ENCODE measurements at places on chromosomes 6 and 20.
A peak's percentile ranks its signal among the peaks of the same experiment; 100 is the strongest.

- peak; percentile 22 for DNase-seq
Measured at GRCh38 chr6:152575621-152576150, 61.5 kb downstream of the SYNE1 start.

DNA sequence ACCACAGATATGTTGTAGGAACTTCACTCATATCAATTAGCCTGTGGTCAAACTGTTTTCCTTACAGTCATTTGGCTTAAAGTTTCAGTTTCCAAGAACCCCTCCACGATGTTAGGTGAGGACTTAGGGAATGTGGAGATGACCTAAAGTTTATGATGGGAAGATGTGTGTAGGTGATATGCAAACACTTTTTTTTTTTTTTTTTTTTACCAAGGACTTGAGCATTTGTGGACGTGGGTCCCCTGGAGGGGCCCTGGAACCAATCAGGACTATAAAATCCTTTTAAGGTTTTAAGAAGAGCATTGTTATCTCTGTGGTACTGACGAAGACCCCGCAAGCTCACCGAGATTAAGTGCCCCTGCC is 478 bp upstream of the MTHFD1L start:
- DNase-seq: no peak

GRCh38 chr20:34743039-34743438 is 38.9 kb downstream of the TP53INP2 start:
- no peak for DNase-seq

DNA sequence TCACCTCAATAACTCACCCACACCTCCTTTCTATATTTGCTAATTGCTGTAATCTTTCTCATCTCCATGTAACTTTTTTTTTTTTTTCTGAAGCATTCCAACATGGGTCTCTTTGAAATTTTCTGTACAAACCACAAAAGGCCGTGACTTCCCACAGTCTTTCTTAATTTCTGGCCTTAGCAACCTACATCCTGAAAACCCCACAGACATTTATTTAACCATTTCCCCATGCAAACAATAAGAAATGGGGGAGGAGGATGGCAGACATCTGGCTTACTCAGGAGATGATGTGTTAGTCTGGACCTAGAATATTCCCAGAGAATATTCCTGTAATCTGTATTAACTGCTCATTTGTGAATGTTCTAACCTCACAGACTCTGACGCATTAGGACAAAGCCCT is 57.6 kb downstream of the MEP1A start:
- no peak for DNase-seq

DNA sequence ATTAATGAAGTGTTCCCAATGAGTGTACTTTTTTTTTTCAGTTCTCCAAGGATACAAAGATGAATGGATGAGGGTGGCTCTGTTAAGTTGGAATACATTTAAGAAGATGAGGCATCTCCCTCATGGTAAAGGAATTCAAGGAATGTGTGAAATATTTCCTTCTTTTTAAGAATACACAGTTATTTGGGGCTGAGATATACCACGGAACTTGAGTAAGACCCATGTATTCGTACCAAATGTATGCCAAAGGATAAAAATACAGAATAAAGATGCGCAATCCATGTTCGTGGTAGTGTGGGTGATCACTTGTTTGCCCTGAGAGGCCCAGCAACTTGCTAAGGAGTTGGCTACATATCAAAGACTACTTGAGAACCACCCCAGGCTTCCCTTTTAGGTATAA is 164.2 kb upstream of the TCF21 start:
- no peak for DNase-seq

DNA sequence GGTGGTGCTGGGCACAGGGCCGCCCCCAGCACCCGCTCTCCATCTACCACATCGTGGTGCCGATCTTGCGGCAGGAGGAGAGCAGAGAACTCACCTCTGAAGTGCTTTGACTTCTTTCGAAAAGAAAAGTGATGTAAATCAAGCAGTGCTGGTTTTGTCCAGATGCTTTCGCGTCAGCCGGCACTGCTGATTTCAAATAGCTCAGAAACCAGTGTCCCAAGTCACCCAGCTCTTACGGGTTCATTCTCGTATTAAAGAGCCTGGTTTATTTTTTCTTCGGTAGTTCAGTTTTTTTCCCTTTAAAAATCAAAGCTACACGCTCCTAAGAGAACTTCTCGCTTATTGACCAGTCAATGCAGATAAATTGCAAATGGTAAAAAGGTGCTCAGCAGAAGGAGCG is 32.1 kb downstream of the MYT1 start:
- no peak for DNase-seq

GRCh38 chr6:105424175-105424783 is 21.4 kb upstream of the PREP start:
- DNase-seq: peak; percentile 40

DNA sequence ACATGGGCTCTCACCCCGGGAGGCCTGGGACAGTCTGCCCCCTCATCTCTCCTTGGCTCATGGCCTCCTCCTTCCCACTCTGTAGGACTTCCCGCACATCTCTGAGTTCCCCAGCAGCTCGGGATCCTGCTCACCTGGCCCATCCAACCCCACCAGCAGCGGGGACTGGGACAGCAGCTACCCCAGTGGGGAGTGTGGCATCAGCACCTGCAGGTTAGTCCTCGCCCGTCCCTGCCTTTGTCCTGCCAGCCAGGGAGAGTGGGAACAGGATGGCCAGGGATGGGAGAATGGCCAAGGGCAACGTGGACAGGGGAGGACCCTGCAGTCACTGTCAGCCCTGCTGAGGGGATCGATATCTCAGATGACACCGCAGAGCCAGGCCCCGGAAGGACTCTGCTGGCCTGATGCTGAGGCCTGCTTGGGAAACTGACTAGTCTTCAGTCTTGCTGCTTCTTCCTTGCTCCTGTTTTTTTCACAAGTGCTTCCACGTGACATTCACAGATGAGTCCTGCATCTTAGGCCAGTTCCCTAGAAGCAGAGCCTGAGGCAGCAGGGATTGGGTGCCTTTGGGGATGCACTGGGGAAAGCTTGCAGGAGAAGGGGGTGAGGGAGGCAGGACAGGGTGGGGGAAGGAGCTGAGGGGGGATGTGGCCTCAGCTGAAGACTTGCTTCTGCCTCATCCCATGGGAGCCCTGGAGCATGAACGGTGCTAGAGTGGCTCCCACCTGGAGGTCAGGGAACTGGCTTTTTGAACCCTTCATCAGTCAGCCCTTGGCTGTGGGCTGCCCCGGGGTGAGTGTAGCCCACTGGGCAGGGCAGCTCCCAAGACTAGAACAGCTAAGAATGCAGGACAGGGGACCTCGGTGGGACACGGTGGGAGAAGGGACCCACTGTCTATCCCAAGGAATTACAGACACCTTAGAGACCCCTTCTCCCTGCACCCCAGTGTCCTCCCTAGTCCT is 120.1 kb downstream of the JPH2 start:
- DNase-seq: no peak

GRCh38 chr6:122472022-122472340 is 374 bp upstream of the SERINC1 start:
- no peak for DNase-seq

DNA sequence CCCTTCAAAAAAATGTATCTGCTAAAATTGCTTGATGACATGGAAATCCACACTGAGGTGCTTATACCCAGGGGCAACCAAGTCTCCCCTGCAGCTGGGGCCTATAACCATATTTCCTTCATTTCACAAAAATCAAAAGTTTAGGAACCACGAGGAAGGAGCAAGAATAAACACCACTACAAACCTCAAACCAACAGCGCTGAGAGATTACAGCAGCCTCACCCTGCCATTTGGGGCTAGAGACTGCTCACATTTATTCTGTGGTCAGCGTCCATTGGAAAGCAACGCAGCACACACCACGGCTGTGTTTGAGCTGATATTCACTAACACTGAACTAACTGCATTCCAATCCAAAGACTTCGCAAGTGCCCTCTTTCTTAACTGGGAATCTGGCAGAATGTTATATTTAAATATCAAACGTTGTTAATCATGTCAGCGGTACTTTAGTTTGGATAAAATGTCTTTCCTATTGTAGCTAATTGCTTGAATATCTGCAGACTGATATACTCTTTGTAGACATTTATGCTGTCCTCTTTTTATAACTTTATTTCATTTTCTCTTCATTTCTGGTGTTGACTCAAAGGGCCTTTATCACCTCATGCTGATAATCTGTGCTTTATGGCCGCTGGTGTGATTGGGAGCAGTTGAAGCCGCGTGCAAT is 94.6 kb downstream of the FOXA2 start:
- DNase-seq: no peak

DNA sequence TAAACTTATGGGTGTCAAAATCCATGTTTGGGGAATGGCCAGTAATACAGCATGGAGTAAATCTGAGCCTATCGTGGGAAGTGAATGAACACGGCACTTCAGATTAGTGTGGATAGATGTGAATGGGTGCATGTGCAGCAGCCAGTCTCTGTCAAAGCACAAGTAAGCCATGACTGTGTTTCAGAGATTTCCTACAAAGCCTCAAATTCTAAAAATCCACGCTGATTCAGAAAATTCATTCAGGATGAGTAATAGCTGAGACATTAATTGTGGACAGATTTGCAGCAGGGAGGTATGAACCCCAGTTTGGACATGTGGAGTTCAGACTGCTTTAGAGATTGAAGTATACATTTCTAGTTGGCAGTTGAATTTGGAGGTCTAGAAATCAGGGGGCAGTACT is 115.1 kb downstream of the QKI start:
- DNase-seq: no peak

DNA sequence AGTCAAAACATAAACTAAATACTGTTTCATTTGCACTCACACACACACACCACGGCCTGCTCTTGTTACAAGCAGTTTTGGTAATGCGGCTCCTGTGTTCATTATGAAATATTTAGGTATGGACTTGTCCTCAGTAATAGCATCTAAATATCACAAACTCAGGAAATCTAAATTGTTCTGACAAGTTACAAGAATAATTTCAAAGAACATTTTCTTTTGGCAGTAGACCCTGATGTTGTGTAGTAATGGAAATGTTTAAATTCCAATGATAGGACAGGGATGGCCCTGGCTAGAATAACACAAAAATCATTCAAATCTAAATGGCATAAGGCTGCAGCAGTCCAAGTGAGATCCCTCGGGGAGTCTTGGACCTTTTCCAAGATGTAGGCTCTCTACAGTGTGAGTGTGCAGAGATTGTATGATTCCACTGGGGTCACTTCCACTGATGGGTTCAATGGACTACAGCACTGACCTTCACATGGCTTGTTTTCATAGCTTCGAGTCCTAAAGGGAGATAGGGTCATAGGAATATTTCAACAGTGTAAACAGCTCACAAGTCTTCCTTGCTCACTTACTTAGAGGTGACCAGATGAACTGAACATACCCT is 210.6 kb upstream of the PLCB4 start:
- DNase-seq: no peak

GRCh38 chr20:62918831-62919230 is 7.5 kb downstream of the DIDO1 start:
- DNase-seq: no peak

GRCh38 chr6:133951227-133951626 is 1.8 kb upstream of the TBPL1 start:
- DNase-seq: no peak

DNA sequence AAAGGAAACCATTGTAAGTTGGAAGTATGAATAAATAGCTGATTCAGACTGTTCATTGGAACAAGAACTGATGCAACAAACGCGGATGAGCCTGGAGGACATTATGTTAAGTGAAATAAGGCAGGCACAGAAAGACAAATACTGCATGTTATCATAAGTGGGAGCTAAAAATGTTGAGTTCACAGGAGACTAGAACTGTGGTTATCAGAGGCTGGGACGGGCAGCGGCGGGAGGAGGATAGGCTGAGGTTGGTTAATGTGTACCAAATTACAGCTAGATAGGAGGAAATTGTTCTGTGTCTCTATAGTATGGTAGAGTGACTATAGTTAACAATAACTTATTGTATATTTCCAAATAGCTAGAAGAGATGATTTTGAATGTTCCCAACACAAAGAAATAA is 40.8 kb downstream of the FAM229B start:
- no peak for DNase-seq

GRCh38 chr6:99852031-99852430 is 142.0 kb downstream of the MCHR2 start:
- DNase-seq: no peak

DNA sequence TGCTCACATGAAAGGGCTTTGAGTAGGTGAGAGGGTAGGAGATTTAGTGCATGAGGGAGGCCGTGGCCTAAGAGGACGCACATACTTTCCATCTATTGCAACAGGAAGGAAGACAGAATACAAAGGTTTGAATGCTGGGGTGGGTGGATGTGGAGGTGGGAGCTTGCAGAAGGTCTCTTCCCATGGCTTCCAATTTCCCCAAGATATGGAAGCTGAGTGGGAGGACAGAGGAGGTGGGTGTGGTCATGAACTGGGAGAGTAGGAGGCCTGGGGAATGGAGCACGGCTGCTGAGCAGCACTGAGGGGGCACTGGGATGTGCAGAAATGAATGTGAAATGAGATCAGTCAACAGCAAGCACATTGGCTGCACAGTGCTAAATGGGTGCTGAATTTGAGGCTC is 70.3 kb downstream of the SCML4 start:
- no peak for DNase-seq

DNA sequence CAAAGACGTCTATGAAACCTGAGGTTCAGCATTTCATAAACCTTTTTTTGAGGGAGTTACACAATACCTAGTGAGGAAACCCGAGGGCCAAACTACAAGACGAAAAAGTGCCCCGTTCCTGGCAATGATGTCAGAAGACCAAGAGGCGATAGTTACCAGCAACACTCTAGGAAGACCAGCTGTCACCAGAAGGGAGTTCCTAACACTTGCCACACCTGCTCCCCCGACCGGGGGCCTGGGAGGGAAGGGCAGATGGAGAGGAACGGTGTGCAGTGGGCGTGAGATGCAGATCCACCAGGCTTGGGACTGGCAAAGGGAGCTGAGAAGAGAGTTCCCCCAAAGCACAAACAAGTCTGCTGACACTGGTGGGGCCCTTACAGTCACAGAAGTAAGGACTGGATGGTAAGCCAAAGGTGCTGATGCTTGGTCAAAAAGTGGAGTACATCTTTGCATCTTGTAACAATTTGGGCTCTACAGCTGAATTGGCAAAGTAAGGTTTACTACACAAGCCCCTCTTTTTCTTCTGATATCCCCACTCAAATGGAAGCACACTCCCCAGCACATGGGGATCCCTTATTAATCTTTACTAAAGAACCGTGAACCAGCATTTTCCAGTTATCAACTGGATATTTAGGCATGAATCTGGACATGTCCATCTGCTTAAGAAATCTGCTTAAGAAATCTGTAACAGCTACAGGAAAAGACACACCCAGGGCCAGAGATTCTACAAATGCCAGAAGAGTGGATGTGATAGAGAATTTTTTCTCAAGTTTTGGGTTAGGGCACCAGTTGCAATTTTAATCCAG is 38.5 kb downstream of the PANK2 start:
- DNase-seq: peak; percentile 77

- DNase-seq: no peak
Measured at GRCh38 chr6:52516943-52517342, 59.9 kb downstream of the TRAM2 start.

DNA sequence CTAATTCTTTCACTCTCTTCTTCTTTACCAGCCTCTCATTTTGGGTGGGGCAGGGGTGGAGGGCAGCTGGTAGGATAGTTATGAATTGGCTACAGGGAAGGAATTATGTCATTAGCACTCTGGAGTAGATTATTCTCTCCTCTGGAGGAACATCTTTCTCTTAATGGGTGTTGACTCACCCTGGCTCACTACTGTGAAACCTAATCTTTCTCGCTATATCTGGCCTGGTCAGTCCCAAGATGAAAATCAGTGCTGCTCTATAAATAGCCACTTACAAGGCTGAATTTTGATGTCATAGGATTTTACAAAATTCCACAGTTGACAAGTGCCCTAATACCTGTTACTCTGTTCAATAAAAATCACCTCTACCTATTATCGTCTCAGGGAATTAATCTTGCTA is 151.3 kb downstream of the COL9A1 start:
- DNase-seq: no peak

- DNase-seq: no peak
Measured at GRCh38 chr6:161128680-161129196, 137.2 kb downstream of the MAP3K4 start.

GRCh38 chr6:132872923-132873322 is 58.6 kb downstream of the RPS12 start:
- DNase-seq: no peak

All from NCI-H1105 (cell line).